ENCODE measurements at places on chromosomes 5 and 9. TPM values are rescaled to one million over a fixed set of nuclear protein-coding genes. Genes with fewer than 3 reads are reported as not detected.

The PITX1 gene
- total RNA-seq, result 1.5 TPM

The MGAT4B gene
- 146 TPM for total RNA-seq

The RFK gene
- 23.9 TPM for total RNA-seq

The TAS2R1 gene
- total RNA-seq, result not detected

Data from uterine smooth muscle cell (primary cell).